T-helper 9 cell (primary cell): ENCODE measurements at places on chromosomes 5 and 9.

DNA sequence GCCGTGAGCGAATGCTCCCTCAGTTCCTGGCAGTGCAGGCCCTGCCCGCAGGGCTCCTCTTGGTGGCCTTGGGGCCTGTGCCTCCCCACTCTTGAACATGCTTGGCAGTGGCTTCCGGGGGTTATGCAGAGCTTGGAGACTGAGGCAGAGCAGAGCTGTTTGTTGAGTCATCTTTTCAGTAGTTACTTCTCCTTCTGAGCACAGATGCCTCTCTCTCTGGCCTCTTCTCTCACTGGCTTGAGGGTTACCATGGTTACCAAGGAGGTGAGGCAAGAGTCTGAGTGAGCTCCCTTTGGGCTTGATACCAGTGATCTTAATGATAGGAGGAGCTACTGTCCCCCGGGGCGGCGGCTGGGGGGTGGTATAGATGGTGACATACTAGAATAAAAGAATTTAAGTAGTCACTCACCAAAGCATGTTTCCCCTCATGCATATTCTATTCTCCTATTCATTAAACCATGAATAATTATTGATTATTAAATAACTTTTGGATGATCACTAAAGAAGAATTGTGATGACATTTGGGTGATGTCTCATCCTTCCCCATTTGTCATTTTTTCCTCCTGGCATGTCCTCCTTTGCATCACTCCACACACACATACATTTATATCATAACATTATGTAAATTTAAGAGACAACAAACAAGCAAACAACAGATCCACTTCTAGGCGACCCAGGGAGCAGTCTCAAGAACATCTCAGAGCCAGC, 111.1 kb downstream of the ARHGAP26 start:
- no peak for DNase-seq

DNA sequence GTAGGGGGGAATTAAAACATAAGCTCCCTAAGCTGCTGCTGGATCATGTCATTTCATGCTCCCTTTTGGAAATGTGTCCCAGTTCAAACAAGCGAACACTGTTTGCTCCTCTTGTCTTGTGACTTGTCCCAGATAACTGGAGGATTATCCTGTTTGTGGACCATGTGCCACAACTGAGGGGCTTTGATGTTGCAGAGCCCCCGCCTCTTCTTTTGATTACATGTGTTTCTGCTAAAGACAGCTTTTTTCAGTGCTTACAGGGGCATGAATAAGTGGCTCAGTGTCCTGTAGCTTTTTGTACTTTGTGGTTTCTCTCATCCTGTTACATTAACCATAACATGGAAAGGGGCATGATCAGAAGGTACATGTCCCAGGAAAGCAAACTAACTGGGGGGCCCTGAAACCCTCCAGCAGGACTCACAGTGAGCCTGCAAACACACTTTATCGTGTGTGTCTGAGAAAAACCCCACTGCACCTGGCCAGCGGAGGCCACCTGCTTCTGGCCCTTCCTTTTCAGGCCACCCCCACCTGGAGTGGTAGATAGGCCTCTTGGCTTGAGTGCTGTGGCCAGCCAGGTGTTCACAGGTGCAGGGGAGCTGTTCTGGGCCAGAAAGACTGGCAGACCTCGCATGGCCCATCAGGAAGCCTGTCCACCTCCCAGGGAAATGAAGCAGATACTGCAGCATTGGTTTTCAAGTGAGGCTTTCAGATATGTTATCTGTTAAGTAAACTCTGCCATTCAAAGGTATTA, 285.6 kb downstream of the FANCC start:
- no peak for DNase-seq

- DNase-seq: no peak
Observed at GRCh38 chr5:135569755-135570452, 8.9 kb downstream of the CXCL14 start.

GRCh38 chr5:160023007-160023907, 14.3 kb downstream of the TTC1 start:
- DNase-seq: no peak

DNA sequence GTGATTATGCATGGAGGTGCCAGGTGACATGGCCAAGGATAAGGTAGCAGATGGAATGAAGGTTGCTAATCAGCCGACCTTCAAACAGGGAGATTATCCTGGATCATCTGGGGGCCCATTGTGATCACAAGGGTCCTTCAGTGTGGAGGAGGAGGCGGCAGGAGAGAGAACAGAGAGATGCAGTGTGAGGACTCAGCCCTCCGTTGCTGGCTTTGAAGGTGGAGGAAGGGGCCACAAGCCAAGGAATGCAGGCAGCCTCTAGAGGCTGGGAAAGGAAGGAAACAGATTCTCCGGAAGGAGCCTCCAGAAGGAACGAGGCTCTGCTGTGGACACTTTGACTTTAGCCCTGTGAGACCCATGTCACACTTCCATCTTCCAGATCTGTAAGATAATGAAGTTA, 27.4 kb upstream of the EEIG1 start:
- no peak for DNase-seq
